Gastroesophageal sphincter (tissue), 4 donors: ENCODE measurements at places on chromosomes 3 and 15. TPM values are rescaled to one million over a fixed set of nuclear protein-coding genes. Genes with fewer than 3 reads are reported as not detected.

Gene ENTPD3
- total RNA-seq = not detected

DNA sequence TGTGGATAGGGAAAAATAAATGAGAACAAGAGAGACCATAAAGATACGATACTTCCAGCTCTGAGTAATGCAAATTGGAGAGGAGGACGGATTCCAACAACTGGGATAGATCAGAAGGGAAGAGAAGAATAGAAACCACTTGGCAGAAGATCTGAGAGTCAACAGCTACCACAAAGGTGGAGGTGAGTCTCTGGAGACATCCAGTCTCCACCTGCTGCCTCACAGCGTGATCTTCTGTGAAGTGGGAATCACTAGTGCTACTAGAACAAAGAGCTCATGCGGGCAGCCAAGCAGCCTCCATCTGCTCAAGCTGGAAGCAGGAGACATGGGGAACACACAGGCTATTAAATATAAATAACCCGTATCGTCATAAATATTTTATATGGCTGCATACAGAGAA, 558.5 kb upstream of the CFAP20DC start:
- no peak for ATAC-seq

GRCh38 chr3:141055136-141055535, 4.0 kb downstream of the SPSB4 start:
- ATAC-seq = no peak

DNA sequence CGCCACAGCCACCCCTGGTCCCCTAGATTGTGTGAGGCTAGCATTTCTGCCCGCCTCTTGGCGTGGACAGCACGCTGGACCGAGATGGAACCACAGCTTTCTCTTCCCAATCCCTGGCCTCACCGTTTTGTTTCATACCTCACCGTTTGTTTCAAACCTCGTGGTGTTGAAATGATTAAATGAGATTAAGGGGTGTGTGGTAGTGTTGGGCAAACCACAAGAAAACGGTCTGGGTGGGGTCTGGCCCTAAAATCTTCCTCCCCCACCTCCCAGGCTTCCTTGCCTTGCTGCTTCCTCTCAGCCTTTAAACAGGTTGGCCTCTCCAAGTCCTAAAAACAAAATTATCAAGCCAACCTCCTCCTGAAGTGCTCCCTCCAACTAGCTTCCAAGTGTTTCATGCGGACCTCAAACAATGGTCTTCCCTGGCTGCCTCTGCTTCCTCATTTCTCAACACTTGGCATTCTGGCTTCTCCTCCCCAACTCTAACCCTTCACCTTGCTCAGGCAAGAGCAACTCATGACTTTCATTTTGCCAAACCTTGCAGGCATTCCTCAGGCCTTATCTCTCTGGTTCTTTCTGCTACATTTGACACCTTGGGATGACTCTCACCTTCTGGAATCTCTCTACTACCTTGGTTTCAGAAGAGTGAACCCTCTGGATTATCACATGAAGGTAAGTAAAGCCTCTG, 1.4 kb upstream of the ATP13A3 start:
- no peak for ATAC-seq
